ENCODE measurements at places on chromosomes 2 and 18.

GRCh38 chr2:203330434-203330833 is 2.2 kb downstream of the ABI2 start:
- DNase-seq = no peak

DNA sequence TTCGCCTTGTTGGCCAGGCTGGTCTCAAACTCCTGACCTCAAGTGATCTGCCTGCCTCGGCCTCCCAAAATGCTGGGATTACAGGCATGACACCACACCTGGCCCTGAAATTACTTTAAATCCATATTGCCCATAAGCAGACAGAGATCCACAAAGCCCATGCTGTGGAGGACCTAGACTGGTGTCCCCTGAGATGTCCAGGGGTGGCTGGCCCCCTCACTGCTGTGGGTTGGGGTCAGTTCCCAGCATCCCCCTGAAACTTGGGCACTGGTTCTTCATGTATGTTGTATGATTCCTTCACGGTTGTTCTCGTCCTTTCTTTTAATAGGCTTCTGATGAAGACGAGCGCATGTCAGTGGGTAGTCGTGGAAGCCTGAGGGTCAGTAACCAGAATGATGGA is 78.1 kb upstream of the RBM44 start:
- no peak for DNase-seq

DNA sequence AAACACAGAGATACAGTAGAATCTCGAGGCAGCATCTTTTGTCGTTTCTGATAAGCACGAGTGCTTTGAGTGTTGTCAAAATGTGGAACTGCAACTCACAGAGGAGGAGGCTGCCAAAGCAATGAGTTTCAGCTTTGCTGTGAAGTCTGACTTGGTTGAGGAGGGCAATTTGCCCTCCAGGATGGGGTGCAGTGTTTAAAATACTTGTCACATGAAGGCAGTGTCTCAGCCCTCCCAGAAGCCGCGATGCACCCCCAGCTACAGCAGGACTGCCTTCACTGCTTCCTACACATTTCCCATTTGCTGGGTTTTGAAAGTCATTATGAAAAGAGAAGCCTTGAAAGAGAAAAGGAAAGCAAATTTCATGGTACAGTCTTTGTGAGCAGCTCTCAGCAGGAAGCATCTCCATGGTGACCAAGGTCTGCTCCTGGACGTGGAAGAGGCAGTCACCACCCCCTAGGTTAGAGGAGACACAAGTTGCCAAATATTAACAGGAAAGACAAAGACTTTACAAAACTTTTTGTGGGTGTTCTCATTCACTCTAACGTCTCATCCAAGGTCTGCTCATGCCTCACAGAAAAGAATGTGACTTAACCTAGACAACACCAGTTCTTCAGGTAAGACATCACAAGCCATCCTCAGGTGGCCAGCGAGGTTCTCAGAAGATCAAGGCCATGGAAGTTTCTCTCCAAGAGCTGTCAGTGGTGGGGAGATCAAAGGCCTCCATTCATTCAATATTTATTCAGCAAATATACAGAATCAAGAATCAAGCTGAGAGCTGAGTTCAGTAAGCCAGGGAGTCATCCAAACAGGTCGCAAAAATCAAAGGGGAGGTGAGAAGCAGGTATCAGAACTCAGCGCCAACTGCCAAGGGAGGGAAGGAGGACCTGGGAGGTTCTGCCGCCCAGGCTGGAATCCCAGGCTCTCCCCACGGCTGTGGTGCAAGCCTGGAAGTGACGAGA is 476.0 kb downstream of the EIPR1 start:
- DNase-seq = no peak

DNA sequence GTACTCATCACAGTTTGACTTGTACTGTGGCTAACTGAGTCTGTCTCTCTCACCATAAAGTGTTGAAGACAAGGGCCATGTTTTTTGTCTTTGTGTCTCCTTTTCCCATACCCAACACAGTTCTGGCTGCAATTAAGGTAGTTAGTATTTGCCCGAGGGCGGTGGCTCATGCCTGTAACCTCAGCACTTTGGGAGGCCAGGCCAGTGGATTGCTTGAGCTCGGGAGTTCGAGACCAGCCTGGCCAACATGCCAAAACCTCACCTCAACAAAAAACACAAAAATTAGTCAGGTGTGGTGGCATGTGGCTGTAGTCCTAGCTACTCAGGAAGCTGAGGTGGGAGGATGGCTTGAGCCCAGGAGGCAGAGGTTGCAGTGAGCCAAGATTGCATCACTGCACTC is 6.9 kb upstream of the KIF3C start:
- no peak for DNase-seq

DNA sequence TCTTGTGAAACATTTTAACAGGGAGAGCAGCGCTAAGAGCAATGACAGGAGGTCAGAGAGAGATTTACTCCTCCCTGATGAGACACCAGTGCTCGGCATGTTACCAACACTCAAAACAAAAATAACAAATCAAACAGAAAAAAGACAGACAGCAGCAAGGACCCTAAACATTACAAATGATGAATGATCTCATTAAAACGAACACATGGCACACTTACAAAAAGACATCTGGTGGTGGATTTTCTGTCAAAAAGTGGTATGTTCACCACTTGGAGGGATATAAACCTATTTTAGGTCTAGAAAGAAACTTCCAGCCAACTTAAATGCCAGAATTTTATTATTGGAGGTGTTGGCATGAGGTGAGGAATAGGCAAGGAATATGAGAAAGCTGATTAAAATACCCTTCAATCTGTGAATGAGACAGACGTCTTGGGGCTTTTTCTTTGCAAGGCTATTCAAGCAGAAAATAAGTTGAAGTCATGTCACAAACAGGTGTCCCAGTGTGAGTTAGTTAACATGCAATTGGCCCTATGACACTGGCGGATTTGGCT is 112.8 kb downstream of the PRELID3A start:
- DNase-seq = no peak

- DNase-seq = no peak
These were observed 52.2 kb downstream of the MARCO start for GRCh38 chr2:118994172-118994700.

- peak; percentile 78 for DNase-seq
These were observed 33.9 kb downstream of the BMP10 start for GRCh38 chr2:68837164-68837860.

- DNase-seq = no peak
These were observed 7.3 kb downstream of the DES start for GRCh38 chr2:219425238-219426067.

GRCh38 chr2:2647141-2647541 is 316.1 kb upstream of the MYT1L start:
- DNase-seq = peak; percentile 43

Measured in activated naive CD4-positive, alpha-beta T cell treated with anti-CD3 and anti-CD28 coated beads, Interleukin-2, amount 10 ng/mL, durations not matched to agents 7 days and 5 days (primary cell).